ENCODE measurements at places on chromosomes 2 and 18. TPM values are rescaled to one million over a fixed set of nuclear protein-coding genes. Genes with fewer than 3 reads are reported as not detected.

DNA sequence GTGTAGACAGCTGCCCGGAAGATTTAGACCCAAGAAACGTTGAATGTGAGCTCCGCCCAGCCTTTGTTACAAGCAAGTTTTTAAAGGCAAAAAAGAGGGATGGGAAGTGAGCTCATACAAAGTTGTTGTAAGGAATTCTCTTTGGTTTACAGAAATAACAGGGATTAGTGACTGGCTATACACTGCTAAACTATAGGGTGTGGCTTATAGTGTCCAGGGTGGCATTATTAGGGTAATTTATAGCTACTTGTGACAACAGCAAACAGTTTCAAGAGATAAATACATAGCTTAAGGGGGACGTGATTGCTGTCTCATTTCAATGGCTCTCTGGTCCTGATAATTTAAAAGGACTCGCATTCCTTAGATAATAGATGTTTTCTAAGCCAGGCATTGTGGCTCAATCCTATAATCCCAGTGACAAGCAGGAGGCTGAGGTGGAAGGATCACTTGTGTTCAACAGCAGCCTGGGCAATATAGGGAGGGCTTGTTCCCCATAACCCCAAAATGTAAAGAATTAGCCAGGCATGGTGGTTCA lies 66.5 kb upstream of the TGIF1 start:
- H3K27ac ChIP-seq: no peak overlapping the region
- no peak overlapping the region for H3K4me3 ChIP-seq
- no peak for DNase-seq
- H3K27me3 ChIP-seq: no peaks in the 10 kb centered on the region
- H3K36me3 ChIP-seq: no peaks in the 10 kb centered on the region

- no peaks in the 10 kb centered on the region for H3K36me3 ChIP-seq
- H3K27ac ChIP-seq: no peak overlapping the region
- DNase-seq: no peak
- peaks cover 48% of the 10 kb centered on the region for H3K27me3 ChIP-seq
Observed at GRCh38 chr2:5674026-5674340, 18.2 kb upstream of the SOX11 start.

The OTX1 gene
- not detected for total RNA-seq

The ZNF142 gene
- 29.5 TPM for total RNA-seq
